ENCODE measurements at places on chromosomes 13 and 19.

- no peak for DNase-seq
These were observed 9.4 kb upstream of the AKT2 start for GRCh38 chr19:40294560-40294959.

DNA sequence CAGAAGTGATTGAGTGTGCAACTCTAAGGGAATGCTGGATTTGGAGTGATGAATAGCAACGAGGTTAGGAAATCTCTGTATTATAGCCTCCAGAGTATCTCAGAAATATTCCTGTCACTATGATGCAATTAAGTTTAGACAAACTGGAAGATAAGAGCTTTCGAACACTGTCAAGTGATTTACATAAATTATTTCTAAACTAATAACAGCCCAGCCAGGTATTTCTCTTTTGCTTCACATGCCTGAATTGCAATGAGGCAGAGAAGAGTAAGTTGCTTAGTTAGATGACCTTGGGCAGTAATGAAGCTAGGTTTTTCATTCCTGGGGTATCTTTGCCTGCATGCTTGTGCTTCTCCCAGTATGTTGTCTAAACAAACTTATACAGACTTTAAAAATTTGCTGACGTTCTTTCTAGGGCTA is 134.5 kb downstream of the LMO7 start:
- no peak for DNase-seq

GRCh38 chr19:55116859-55117662 is at the start of gene PPP1R12C:
Gene PPP1R12C, minus strand, starts transcription at chr19:55117637. Its CDS starts 94 bp downstream, at chr19:55117543.
- DNase-seq: peak; percentile 76

DNA sequence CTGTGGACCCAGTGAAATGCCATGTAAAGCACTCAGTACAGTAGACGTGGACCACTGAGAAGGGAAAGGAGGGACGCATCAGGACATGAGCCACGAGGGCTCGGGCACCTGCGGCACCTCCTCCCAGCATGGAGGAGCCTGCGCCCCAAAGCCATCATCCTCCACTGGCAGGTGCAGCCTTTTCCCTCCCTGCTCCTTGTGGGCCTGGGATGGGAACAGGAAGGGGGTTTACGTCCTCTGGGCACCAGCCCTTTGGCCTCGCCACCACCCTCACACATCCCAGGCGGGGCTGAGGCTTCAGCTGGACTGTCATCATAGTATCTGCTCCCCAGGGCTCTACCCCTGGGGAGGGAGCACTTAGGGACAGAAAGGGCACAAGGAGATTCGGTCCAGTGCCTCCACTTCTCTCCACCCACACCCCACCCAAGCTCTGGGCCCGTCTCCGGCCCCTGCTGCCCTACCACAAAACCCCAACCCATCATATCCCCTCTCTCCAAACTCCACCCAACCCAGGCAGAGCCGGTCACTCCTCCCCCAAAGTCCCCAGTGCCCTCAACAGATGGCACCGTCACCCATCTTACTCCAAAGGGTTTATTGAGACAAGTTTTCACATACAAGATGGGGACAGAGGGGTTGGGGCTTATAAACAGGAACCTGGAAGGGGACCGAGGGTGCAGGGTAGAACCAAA is 2.2 kb upstream of the PRKD2 start:
- DNase-seq: no peak

DNA sequence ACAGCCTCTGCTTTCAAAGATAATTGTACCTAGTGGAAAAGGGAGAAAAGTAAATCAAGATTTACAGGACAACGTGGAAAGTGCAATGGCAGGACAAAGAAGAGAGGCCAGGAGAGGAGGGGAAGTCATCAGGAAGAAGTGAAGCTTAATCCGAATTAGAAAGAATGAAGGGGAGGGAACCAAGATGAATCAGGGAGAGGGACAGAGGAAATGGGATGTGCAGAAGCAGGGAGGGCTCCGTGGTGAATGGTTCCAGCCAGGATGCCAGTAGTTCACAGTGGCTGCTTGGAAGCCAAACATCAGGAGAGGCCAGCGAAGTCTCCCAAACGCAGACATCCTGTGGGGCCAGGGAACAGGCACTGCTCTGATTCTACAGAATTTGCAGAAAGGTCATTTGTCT is 144.4 kb downstream of the LIG4 start:
- no peak for DNase-seq

- no peak for DNase-seq
These were observed 715.8 kb downstream of the UQCRFS1 start for GRCh38 chr19:28497137-28497536.

GRCh38 chr19:49746206-49746958 is 16.7 kb downstream of the TSKS start:
- DNase-seq: peak; percentile 38

GRCh38 chr19:5628919-5629481 is 6.1 kb downstream of the SAFB start:
- no peak for DNase-seq

DNA sequence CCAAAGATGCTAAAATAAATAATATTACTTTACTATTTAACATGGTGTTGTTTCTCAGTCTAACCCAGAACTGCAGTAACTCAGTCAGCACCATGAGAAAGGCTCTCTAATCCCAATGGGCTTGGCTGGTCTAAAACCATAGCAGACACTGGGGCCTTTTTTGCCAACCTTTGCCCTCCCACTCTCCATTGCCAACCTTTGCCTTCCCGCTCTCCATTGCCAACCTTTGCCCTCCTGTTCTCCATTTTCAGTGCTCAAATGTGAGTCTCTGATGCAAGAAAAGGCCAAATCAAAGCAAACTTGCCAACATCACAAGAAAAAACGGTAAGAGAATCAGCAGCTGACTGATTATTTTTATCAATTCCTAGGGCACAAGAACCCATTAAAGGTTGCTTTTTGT is 1681.2 kb downstream of the SLITRK5 start:
- DNase-seq: no peak

DNA sequence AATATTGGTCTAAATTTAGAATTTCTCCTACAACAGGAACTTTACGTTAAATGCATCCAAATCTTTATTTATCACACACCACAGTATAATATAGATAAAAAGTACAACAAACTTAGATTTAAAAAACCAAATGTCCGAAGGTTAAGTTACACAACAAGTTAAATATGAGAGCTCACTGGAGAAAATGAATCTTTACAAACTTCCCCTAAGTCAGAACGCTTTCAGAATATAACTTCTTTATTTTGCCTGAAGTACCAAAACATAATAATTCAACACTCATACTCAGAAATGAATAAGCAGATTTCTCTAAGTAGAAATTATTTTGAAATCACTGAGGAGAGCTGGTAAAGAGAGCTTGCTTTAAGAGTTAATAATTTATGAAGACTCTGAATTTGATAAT is 33.8 kb downstream of the TSC22D1 start:
- DNase-seq: no peak

GRCh38 chr13:21435687-21436151 is 23.4 kb downstream of the ZDHHC20 start:
- DNase-seq: no peak

DNA sequence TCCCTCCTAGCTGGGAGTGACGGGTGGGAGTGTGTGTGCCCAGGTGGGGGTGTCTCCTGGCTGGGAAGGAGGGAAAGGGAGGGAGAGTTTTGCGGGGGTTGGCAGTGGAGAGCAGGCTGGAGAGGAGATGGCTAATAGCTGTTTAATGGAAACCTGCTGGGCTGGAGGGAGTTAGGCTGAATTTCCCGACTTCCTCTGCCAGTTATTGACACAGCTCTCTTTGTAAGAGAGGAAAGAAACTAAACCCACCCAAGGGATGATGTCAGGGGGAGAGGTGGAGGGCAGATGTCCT is 10.2 kb upstream of the ILF3 start:
- no peak for DNase-seq

GRCh38 chr19:4589579-4590410 is 30.3 kb upstream of the SEMA6B start:
- no peak for DNase-seq

GRCh38 chr19:30790056-30790680 is 418.0 kb downstream of the ZNF536 start:
- no peak for DNase-seq

GRCh38 chr13:114341003-114341777 is 26.9 kb downstream of the CHAMP1 start:
- no peak for DNase-seq

DNA sequence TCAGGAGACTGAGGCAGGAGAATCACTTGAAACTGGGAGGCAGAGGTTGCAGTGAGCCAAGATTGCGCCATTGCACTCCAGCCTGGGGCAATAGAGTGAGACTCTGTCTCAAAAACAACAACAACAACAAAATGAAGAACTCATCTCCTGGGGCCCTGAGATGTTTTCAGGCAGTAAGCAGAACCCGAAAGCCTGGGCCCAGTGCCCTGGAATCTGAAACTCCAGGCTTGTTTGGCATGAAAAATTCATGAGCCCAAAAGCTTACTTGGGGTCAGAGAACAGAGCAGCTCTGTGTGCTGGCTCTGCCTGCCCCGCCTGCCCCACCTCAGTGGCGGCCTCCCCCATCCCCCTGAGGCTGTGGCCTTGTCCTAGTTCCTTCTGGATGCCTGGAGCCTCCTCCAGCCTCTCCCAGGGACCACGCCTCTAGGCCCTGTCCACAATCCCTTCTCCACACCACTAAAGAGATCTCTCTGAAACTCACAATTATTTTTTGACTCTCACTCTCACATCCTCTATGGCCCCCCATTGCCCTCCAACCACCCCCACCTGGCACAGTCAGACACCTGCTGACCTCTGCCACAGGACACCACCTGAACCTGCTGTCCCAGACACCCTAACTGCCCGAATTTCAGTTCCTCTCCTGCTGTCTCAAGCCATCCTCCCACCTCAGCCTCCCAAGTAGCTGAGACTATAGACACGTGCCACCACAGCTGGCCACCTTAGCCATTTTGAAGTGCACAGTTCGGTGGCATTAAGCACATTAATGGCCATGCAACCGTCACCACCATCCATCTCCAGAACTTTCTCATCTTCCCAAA is 6.9 kb upstream of the AP1M2 start:
- no peak for DNase-seq

- DNase-seq: no peak
These were observed 7.0 kb upstream of the ZNF440 start for GRCh38 chr19:11807099-11807380.

GRCh38 chr19:10624585-10624984 is 768 bp upstream of the SLC44A2 start:
- no peak for DNase-seq

- DNase-seq: no peak
These were observed 12.1 kb downstream of the IGFL1 start for GRCh38 chr19:46241626-46242025.

DNA sequence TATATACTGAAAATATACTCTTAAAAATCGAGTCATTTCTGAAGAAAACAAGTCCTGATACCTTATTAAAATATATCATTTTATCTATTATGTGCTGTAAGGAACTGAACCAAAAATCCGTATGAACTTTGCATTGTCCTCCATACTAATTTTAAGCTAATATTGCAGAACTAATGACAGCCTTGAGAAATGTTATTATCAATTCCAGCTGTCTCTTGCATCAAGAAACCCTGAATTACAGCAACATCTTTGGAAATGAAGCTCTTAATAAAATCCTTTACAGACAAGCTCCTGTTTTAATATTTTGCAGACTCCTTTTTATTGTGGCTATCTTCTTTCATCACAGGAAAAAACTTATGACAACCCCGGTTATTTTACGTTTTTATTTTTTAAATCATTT is 1335.3 kb downstream of the EFNB2 start:
- no peak for DNase-seq

DNA sequence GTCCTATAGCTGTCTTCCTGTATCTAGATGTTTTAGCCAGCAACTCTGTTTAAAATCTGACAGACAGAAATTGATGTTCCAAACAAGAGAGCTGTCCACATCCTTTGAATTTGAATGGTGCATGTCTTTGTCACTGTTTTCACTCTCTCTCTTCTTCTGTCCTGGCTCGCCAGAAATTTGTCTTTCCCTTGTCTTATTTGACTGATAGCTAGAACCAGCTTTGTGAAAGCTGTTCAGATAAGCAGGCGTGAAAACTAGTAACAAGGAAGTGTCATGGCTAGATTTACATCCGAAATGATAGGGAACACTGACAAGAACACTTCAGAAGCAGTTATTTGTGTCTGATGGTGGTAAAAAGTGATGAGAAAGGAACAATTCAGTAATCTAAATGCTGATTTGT is 354.9 kb upstream of the SLITRK1 start:
- no peak for DNase-seq

- no peak for DNase-seq
These were observed 14.9 kb upstream of the ZNF611 start for GRCh38 chr19:52749780-52750179.

GRCh38 chr13:93468433-93468832 is 241.8 kb downstream of the GPC6 start:
- DNase-seq: no peak

GRCh38 chr13:111177921-111178320 is 62.8 kb downstream of the ARHGEF7 start:
- DNase-seq: no peak

DNA sequence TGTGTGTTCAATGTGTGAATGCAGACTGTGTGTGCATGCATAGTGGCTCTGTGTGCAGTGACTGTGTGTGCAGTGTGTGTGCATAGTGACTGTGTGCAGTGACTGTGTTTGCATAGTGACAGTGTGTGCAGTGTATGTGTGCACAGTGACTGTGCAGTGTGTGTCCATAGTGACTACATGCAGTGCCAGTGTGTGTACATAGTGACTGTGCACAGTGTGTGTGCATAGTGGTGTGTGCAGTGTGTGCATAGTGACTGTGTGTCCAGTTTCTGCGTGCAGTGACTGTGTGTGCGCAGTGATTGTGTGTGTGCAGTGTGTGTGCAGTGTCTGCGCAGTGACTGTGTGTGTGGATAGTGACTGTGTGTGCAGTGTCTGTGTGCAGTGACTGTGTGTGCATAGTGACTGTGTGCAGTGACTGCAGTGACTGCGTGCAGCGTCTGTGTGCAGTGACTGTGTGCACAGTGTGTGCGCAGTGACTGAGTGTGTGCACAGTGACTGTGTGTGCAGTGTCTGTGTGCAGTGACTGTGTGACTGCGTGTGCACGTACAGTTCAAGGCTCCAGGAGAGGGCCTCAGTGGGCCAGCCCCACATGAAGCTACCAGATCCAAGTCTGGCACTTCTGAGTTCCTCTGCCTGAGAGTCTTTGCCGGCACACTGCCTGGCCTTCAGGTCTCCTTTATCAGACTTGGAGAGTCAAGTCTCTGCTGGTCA is 90.3 kb downstream of the IER2 start:
- no peak for DNase-seq

DNA sequence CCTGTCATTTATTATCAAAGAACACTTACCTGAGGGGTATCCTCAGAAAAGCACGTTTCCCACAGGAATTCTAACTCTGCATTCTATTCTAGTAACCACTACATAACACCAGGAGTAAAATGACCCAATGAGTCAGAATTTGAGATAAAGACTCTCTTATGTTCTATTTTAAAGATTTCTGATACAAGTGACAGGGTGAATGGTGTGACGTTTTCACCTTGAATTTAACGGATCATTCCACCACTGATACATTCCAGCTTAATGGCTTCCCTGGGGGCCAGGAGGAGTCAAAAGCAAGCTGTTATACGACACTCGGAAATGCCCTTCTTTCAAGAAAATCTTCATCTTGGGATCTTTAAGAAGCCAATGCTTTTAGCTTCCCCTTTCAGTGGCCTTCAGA is 55.2 kb downstream of the SLC7A1 start:
- no peak for DNase-seq

DNA sequence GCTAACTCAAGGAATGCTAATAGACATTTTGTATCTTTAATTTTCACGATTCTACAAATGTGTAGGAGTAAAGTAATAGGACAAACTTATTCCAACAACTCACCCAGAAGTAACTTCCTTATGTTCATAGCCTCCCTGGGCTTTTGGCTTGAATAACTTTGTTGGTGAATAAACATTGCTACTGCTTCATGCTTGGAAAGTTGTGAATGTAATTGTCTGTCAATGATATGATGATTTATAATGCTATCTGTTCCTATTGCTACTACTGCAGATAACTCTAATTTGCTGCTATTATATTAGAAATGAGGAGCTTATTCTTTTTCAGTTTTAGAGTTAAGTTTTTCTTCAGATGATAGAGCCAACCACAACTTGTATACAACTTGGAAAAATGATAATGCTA is 307.7 kb downstream of the PCDH9 start:
- DNase-seq: no peak
